ENCODE measurements at places on chromosomes 11 and 22. TPM values are rescaled to one million over a fixed set of nuclear protein-coding genes. Genes with fewer than 3 reads are reported as not detected.
A peak's percentile ranks its signal among the peaks of the same experiment; 100 is the strongest.

The KRTAP5-7 gene
- 0.29 TPM for total RNA-seq

The TTC17 gene
- total RNA-seq: 72.5 TPM

The VSIG10L2 gene
- not detected for total RNA-seq

- no peak overlapping the region for H3K4me3 ChIP-seq
- peaks cover 23% of the 10 kb centered on the region for H3K4me1 ChIP-seq
- H3K36me3 ChIP-seq: no peaks in the 10 kb centered on the region
- no peaks in the 10 kb centered on the region for H3K27me3 ChIP-seq
- no peak overlapping the region for H3K27ac ChIP-seq
Observed at GRCh38 chr11:66159324-66159984, 89.4 kb downstream of the PACS1 start.

GRCh38 chr22:29470159-29470855, 9.7 kb upstream of the NEFH start:
- peak overlapping the region; percentile 67 for H3K4me3 ChIP-seq
- H3K27ac ChIP-seq: peak overlapping the region; percentile 68
- no peaks in the 10 kb centered on the region for H3K36me3 ChIP-seq
- peak; percentile 86 for DNase-seq

- H3K4me1 ChIP-seq: no peaks in the 10 kb centered on the region
- H3K27me3 ChIP-seq: no peaks in the 10 kb centered on the region
- no peak overlapping the region for H3K4me3 ChIP-seq
- no peak overlapping the region for H3K27ac ChIP-seq
- DNase-seq: no peak
- H3K36me3 ChIP-seq: no peaks in the 10 kb centered on the region
Observed at GRCh38 chr22:23652286-23652685, 20.2 kb upstream of the DRICH1 start.

DNA sequence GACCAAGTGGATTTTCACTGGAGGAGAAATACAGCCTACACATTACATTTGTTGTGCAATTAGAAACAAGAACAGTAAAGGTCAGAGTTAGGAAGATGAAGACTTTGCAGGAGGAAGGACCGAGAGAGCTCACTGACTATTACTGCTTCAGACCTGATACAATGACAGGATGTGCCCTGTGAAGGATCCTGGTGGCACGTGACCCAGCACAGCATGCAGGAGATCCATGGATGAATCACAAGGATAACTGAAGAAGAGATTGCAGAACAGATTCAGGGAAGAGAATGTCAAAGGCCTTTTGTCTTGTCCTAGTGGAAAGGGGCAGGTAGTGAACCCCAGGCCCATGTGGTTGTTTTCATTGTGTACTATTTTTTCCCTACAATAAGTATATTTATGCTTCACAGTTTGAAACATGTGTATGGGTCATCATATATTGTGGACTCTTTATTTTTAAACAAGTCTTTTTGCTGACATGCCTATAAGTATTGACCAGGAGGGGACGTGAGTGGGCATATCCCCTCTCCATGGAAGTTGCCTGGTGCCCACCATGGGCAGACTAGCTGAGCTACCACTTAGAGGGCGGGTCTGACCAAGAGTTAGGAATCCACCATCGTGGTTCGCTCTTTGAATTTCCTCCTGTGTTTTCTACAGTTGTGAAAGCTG, 44.3 kb downstream of the RASSF10 start:
- no peak for DNase-seq
- H3K4me1 ChIP-seq: peaks cover 7% of the 10 kb centered on the region
- no peak overlapping the region for H3K27ac ChIP-seq
- H3K4me3 ChIP-seq: no peak overlapping the region
- H3K36me3 ChIP-seq: no peaks in the 10 kb centered on the region

DNA sequence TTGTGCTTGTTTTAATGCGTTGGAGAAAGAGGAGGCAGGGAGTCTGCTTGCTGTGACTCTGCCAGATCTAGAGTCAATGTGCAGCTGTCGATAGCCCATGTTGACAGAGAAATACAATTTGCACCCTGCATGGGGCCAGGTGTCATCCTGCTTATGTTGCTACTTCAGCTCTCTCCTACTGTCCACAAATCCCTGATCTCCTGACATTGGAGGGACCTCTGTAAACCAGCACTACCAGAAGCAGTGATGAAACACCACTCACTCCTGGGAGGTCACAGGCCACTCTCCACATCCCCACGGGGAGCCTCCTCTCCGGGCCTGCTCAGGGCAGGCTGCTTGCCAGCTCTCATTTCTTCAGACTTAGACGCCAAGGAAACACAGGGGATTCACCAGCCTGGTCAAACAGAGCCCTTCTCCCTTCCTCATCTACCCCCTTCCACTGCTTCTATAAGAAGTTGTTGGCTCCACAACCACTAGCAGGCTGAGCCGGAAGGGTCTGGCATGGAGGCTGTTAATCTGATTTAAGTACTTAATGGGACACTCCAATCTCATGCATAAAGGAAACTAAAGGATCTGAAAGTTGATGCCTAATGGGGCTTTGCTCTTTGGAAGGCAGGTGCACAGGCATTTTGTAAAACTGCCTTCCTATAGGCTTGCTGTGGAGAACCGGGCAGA, 29.9 kb upstream of the CSNK2A3 start:
- H3K4me1 ChIP-seq: no peaks in the 10 kb centered on the region
- H3K36me3 ChIP-seq: no peaks in the 10 kb centered on the region
- no peak overlapping the region for H3K27ac ChIP-seq
- no peak for DNase-seq

DNA sequence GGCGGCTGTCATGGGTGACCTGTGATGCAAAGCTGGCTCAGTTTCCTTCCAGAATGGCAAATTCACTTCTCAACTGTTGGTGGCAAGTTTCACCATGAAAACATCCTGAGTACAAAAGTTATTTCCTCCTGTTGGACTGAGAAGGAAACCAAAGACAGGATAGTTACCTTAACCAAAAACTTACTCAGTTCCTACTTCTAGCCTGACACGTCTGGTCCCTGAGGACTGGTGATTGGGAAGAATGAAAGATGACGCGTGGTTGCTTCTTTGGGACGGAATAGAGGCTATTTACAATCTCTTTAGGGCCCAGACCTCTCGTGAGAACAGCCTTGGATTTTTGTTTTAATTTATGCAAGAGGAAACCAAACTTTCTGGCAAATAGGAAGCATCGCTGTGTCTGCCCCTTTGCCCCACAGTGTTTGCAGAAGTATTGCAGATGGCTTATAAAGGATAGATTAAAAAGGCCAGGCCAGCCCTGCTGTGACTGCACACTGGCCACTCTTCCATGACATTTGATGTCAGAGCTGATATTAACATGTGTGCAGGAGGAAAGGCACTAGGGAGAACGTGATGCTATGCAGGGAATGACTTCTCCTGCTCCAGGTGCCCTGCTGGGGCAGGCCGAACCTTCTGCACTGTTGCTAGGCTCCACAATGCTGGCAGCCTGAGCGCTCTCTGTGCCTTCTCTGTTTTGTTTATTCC, 7.6 kb downstream of the VPS26B start:
- H3K36me3 ChIP-seq: peaks cover 32% of the 10 kb centered on the region
- DNase-seq: no peak
- peak overlapping the region; percentile 28 for H3K27ac ChIP-seq
- H3K4me3 ChIP-seq: no peak overlapping the region
- H3K4me1 ChIP-seq: peaks cover 55% of the 10 kb centered on the region
- H3K27me3 ChIP-seq: no peaks in the 10 kb centered on the region

GRCh38 chr11:57146301-57146700, 35.5 kb upstream of the LRRC55 start:
- H3K4me3 ChIP-seq: no peak overlapping the region
- H3K27me3 ChIP-seq: peaks cover 3% of the 10 kb centered on the region
- no peaks in the 10 kb centered on the region for H3K36me3 ChIP-seq
- H3K4me1 ChIP-seq: no peaks in the 10 kb centered on the region

- no peaks in the 10 kb centered on the region for H3K36me3 ChIP-seq
- no peak within 1 kb of the TSS for H3K27ac ChIP-seq
- peaks cover 37% of the 10 kb centered on the region for H3K27me3 ChIP-seq
- H3K4me1 ChIP-seq: peaks cover 7% of the 10 kb centered on the region
Observed at GRCh38 chr11:73308003-73308960, at the start of gene ARHGEF17. Gene ARHGEF17, plus strand, starts transcription at chr11:73308276. Its CDS starts 363 bp downstream, at chr11:73308639.

DNA sequence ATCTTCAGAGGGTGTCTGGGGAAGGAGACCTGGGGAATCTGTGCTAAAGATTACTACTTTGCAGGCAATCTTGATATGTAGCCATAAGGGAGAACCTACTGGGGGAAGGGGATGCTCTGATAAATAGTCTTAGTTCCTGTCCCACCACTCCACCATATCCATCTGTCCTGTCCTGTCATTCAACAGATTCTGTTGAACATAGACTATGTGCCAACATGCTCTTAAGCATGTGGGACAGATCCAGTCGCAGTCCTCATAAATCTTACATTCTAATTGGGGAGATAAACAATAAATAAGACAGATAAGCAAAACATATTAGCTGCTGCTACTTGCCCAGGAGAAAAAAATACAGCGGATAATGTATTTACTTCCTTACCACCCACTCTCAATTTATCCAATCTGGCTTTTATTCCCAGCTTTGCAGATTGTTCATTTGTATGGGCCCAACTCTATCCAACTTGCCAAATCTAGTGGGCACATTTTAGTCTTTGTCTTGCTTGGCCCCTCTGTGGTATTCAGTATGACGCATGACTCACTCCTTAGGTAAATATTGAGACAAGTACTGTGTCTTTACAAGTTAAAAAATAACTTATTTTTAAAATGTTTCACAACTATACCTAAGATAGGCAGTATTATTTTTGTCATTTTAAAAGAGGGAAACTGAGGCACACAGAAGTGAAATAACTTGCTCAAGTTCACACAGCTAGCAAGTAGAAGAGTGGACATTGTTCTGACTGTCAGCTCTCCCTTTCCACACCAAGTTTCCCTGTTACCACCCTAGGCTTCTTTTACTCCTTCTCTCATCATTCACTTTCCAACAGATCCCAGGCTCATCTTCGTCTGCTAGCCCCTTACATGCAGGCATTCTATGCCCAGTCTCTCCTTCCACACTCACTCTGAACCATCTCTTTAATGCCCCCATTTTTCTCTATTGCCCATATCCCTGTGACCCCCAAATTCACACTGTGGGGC, 133.6 kb upstream of the SESN3 start:
- H3K27me3 ChIP-seq: peaks cover 5% of the 10 kb centered on the region
- H3K36me3 ChIP-seq: no peaks in the 10 kb centered on the region
- H3K4me1 ChIP-seq: peaks cover 10% of the 10 kb centered on the region
- H3K4me3 ChIP-seq: no peak overlapping the region
- no peak for DNase-seq

- H3K4me3 ChIP-seq: no peak overlapping the region
- no peak for DNase-seq
- no peak overlapping the region for H3K27ac ChIP-seq
- peaks cover 4% of the 10 kb centered on the region for H3K4me1 ChIP-seq
Observed at GRCh38 chr11:126443120-126443519, 87.6 kb downstream of the ST3GAL4 start.

DNA sequence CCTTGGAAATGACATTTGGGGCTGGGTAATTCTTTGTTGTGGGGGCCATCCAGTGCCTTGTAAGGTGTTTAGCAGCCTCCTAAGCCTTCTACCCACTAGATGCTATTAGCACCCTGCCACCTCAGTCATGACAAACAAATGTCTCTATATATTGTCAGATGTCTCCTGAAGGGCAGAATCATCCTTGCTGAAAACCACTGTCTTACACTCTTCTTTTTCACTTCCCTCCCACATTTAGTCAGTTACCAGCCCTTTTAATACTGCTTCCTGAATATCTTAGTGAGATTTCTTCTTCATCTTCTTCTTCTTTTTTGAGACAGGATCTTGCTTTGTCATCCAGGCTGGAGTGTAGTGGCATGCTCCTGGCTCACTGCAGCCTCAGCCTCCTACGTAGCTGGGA, 33.1 kb downstream of the TNRC6B start:
- peaks cover 17% of the 10 kb centered on the region for H3K36me3 ChIP-seq
- no peak overlapping the region for H3K4me3 ChIP-seq
- H3K27me3 ChIP-seq: no peaks in the 10 kb centered on the region
- H3K4me1 ChIP-seq: peaks cover 70% of the 10 kb centered on the region
- H3K27ac ChIP-seq: peak overlapping the region; percentile 42
- no peak for DNase-seq

DNA sequence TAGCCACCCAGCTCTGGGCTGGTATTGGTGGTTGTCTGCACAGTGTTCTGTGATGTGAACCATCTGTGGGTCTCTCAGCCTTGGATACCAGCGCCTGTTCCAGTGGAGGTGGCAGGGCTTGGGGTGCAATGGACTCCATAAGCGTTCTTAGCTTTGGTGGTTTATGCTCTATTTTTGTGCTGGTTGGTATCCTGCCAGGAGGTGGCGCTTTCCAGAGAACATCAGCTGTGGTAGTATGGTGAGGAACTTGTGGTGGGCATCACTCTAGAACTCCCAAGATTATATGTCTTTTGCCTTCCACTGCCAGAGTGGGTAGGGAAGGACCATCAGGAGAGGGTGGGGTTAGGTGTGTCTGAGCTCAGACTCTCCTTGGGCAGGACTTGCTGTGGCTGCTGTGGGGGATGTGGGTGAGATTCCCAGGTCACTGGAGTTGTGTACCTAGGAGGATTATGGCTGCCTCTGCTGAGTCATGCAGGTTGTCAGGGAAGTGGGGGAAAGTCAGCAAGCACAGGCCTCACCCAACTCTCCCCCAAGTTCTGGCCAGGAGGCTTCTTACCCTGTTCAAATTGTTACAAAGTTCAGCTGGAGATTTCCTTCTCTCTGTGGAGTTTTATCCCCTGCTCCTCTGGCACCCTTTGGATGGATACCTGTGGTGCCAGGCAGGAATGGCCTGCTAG, 47.2 kb downstream of the MRGPRX2 start:
- no peak for DNase-seq
- H3K27me3 ChIP-seq: peaks cover 9% of the 10 kb centered on the region
- H3K27ac ChIP-seq: no peak overlapping the region
- no peak overlapping the region for H3K4me3 ChIP-seq
- H3K36me3 ChIP-seq: no peaks in the 10 kb centered on the region

- H3K4me3 ChIP-seq: no peak overlapping the region
- no peak for DNase-seq
- no peaks in the 10 kb centered on the region for H3K4me1 ChIP-seq
Observed at GRCh38 chr11:77322506-77322905, 21.0 kb upstream of the GDPD4 start.

DNA sequence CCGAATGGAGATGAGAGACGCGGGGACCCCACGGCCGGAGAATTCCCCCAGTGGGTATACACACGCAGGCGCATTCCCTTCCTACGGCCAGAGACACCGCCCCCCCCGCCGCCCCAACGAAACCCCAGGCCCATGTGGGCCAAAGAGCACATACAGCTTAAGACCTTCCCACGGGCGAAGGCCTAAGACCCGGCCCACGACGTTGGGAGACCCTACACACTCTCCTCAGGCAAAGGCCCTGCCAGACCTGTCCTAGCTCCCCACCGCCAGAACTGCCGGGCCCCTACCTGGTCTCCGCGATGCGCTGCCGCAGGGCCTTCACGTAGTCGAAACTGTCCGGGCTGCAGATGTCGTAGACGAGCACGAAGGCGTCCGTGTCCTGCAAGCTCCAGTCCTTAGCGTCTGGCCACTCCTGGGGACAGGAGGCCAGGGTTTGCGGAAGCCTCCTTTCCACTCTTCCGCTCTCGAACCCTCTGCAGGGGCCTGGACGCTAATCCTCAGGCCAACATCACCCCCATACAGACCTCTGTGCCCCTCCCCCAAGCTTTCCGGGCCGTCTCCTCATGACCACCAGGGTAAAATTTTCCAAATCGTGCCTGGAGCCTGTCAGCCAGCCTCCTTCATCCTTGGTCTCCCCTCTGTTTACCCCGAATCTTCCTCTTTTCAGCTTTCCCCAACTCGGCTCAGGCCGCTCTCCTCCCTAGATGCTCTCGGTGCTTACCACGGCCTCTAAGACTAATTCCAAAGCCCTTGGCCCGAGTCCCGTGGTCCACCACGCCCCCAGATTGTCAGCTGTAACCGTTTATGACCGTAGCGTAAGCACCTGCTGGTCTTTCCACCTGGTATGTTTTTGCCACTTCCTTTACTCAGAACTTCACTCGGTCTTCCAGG, 1.7 kb downstream of the RASL10A start:
- H3K27ac ChIP-seq: no peak overlapping the region
- DNase-seq: no peak
- peaks cover 45% of the 10 kb centered on the region for H3K27me3 ChIP-seq
- peaks cover 24% of the 10 kb centered on the region for H3K4me1 ChIP-seq

All from activated CD4-positive, alpha-beta T cell treated with anti-CD3 and anti-CD28 coated beads, Interleukin-2, amount 10 ng/mL, durations not matched to agents 7 days and 5 days (primary cell).